Stimulated activated CD4-positive, alpha-beta T cell treated with anti-CD3 and anti-CD28 coated beads, Interleukin-12 subunit alpha, Interleukin-12 subunit beta, amount 100 ng/mL, for 4 hours (primary cell): ENCODE measurements at places on chromosomes 2 and 18.

GRCh38 chr2:148680462-148680861 is 35.9 kb downstream of the EPC2 start:
- no peak for DNase-seq

DNA sequence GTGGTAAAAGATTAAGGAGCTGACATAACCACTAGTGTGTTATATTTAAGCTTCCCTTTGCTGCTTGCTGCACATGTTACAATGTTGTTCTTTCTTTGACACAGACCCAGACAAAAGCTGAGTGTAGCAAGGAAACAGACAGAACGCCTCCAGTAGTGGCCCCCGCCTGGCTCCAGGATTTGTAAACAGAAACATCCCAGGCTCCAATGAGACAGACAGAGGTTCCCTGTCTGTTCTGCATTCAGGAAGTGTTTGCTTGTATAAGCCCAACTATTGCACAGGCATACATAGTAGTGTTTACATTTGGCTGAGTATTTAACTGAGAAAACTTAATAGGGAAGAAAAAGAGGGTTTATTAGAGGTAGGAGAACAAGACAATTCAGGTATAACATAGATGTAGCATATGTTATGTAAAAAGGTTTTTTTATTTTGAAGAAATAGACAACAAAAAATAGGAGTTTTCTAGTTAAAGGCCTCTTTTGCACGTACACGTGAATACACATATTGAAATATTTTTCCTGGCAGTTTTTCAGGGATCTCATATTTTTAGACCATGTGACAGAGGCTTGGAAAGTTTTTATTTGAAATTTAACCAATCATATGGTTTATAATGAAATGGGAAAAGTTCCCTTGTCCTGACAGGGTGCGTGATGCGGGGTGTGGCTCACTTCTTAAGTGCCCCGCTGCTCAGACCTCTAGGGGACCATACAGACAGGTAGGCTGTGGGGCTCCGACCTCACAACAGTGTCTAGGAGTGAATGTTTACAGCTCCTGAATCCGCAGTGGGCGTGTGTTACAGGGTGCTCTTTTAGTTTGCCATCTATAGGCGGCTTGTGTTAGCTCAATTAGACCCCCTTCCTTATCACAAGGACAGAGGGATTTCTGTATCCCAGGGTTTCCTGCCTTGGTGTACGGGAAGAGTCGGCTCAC is 118.4 kb downstream of the BMPR2 start:
- DNase-seq = no peak

DNA sequence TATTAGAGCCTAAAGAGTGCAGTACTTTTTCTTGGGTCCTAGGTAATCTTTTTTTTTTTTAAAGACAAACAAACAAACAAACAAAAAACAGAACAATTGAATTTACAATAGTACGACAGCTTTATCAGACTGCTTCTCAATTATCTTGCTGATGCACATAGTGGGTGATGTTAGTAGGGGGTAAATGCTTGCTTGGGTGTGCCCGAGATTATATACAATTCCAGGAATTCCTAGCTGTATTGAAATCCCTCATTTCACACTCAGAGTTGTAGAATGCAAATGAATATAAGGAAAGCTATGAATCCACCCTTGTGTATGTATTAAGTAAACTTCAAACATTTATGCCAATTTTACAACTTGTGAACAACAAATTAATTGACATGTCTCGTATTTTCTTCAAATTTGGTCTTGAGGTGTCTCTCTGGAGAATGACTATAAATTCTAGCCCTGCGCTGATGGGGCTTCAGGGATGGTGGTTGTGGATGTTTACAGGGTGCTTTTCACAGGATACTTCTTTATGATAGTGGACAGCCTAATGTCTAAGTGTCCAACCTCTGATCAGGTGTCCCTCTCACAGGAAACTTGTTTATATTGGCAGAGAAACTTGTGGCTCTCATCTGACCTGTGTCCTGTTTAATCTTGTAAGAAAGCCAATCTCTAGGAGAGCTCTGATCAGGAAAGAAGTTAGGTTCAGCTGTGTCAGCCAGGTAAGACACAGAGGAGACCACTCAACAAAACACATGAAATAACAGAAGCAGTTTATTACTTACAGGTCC is 61.9 kb upstream of the SLC39A10 start:
- DNase-seq = no peak

DNA sequence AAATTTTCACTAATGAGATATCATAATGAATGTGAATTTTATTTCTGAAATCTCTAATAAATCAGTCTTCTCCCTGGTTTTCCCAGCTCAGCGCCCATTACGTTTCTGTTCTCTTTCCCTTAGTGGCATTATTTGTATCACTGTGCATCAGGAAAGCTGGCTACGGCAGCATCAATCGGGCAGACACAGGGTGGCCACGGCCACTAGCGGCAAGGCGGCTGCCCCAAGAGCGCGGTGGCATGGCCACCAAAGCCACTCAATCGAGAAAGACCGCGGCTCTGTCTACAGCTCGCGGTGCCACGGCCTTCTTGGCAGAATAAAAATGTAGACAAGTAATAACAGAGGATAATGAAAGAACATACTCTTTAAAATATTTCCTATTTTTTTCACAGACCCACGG is 168.0 kb downstream of the RPIA start:
- DNase-seq = no peak

GRCh38 chr18:13435586-13436333 is 217.2 kb downstream of the LDLRAD4 start:
- DNase-seq = no peak

GRCh38 chr2:224442071-224442967 is 40.4 kb upstream of the FAM124B start:
- DNase-seq = no peak

DNA sequence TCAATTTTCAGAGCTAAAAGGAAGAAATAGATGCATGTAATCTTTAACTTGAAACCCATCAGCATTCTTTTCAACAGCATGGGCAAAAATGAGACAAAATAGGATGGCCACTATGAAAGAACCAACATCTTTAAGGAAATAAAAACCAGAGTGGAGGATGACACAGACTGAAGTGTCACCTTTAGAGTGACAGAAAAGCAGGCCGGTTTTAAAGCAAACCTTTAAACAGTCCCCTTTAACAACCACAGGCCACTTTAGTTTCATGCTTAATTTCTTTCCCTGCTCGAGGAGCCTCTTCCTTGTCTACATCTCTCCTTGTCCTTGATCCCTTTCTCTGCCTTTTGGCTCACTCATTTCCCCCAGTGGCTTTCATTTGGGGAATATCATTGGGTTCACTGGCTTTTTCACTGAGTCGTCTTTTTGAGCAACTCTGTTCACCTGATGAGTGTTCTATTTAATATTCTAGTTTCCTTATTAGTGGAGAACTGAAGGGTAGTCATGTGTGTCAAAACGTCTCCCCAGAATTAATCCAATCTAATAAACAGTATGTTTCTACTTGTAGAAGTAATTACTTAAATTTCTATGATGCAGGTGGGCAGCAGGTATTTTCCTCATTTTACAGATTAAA is 72.5 kb downstream of the DOCK10 start:
- no peak for DNase-seq

- peak; percentile 66 for DNase-seq
Observed at GRCh38 chr2:88350331-88351248, 101.9 kb downstream of the FOXI3 start.

- no peak for DNase-seq
Observed at GRCh38 chr2:24206242-24206641, 31.4 kb downstream of the FAM228A start.

DNA sequence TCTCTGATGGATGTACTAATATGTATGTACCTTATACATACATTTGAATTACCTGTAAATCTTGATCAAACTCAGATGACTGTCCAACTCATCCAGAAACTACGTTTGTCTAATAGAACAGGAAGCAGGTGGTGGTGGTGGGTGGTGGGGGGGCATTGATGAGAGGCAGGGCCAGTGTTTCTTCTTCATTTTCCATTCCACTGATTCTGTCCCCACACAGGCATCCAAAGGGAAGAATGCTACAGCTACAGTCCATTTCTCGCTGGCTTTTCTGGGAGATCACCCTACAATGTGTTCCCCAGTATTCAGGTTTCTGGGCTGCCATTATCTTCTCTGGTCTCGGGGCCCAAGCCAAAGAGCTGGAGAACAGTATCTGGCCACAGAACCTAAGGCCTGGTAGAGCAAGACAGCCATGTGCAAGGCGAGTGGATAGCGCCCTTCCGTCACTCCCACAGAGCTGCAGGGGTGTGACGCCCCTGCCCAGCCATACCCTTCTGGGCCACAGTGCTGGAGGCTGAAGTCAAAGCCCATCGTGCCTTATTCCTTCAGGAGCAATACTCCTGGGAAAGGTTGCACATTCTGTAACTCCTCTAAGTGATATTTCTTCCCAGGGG is 54.5 kb downstream of the BCL11A start:
- no peak for DNase-seq
